ENCODE measurements at places on chromosomes 3 and 15.

DNA sequence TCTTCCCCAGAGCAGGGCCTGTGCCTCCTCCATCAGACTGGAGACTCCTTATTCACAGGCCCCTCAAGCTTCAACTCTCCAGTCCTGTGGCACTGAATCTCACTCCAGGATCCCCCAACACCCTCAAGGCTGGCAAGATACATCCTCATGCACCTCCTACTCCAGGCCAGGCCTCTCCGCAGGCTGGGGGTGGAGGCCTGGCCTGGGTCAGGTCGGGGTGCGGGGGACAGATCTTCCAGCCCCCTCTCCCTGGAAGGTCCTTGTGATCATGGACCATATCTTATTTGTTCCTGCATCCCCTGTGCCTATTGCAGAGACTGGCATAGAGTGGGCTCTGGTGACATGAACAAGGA, 147.3 kb downstream of the SMAD6 start:
- DNase-seq = peak; percentile 28

DNA sequence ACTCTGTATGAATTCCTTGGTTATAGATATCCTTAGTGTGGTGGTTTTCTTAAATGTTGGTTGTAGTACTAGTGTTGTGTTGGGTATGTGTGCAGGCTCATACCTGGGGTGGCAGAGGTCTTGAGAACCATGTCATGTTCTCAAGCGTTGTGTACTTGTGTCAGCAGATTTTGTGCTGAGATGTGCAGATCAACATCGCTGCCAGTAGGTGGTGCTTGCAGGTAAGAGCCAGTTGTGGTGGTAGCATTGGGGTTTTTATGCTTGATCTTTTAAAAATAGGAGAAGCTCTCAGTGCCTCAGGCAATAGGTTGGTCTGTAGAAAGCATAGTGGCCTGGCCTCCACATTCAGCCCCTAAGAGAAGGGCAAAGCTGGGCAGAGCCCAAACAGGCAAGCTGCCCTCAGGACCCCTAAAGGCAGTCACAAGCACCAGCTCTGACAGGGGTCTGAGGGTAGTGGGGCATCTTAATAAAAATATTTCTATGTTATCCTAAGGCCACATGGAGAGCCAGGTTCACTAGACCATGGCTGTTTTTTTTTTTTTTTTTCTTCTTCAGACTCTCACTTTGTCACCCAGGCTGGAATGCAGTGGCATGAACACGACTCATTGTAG, 164.0 kb downstream of the IL20RB start:
- DNase-seq = no peak

DNA sequence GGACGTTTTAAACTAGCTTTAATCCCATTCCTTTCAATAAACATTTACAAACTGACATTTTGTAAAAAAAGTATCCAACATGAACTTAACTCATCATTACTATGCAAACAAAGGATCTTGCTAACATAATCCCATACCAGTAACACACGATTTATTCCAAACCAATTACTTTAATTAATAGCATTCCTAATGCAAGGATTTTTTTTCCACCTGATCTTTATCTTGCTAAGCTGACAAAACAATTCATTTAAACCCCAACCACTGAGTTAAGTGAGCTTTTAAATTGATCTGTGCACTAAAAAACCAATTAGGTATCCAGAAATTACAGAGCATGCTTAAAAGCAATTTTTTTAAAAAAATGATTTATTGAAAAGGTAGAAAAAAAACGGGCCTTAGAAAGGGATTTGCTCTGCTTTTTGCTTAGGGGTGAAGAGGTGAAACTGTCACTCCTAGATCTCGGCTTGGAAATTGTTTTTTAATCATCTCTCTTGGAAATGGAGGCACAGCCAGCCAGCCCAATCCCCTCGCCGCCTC, 1.2 kb downstream of the SH3BP5 start:
- no peak for DNase-seq

DNA sequence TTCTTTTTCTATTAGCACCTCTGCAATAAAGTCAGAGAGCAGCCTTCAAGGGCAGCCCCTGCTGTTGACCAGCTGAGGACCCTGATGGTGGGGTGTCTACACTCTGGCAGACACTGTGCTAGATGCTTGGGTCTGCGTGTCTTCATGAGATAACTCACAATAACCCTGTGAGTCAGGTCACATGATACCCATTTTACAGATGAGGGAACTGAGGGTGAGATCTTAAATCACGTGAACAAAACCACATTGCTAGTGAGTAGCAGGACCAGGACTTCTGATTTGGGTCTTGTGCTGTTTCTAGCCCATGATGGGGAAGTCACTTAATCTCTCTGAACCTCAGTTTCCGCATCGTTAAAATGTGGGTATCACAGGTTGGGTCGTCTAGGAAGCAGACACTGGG, 118.5 kb upstream of the LIPC start:
- no peak for DNase-seq

- DNase-seq = no peak
These were observed 9.8 kb upstream of the PLXND1 start for GRCh38 chr3:129616291-129616690.

DNA sequence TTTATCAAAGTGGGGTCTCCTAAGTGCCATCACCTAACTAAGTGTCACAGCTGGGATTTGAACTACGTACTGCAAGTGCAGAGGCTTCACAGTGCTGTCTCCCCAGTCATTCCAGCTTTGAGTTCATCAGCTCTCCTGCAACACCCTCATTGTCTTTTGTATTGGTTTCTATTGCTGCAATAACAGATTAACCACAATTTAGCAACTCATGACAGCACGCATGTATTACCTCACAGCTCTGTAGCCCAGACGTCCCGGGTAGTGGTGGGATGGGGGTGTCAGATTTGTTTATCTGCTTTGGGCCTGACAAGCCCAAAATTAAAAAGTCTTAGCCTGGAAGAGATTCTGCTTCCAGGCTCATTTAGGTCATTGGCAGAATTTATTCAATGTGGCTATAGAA, 220.5 kb upstream of the LRRN1 start:
- no peak for DNase-seq

- DNase-seq = no peak
These were observed 429.7 kb upstream of the RASGRP1 start for GRCh38 chr15:38994310-38994709.

- no peak for DNase-seq
These were observed 7.9 kb upstream of the GASK1A start for GRCh38 chr3:42970976-42971772.

DNA sequence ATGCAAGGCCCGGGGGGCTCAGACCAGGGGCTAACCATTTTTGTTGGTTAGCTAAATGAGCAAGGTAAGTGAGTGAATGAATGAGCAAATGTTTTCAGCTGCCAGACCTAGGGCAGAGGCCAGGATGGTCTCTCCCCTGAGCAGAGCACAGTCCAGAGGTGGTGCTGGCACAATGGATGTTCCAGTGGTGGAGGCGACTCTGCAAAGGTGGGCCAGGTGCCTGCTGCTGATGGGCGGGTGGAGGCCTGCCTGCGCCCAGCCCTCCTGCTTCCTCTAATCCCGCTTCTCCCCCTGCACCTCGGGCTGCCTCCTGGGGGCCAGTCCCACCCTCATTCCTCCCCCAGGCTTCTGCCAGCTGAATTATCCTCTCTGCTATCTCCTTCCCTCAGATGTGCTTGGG, 112.8 kb downstream of the WNT7A start:
- DNase-seq = no peak

DNA sequence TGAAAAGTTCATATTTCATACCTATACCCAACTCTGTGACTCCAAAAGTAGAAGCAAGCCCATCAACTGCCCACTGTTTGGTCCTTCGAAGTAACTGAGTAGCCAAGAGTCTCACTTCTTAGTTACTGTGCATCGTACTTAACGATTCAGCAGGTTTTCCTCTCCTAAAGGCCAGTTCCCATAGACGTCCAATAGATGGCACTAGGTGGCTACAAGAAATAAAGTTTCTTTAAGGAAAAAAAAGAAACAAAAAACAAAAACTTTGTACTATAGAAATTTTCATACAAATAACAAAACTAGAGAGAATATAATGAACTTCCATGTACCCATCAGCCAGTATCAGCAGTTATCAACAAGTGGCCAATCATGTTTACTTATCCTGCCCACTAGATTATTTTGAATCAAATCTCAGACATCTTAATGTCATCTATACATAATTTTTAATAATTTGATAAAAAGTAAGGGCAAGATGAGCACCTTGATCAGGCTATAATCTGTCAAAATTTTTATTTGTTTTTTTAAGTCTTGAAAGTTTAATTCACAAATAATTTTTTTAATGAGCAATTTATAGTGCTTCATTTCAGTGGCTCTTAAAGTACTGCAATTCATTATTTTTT, 63.8 kb upstream of the ACP3 start:
- no peak for DNase-seq

DNA sequence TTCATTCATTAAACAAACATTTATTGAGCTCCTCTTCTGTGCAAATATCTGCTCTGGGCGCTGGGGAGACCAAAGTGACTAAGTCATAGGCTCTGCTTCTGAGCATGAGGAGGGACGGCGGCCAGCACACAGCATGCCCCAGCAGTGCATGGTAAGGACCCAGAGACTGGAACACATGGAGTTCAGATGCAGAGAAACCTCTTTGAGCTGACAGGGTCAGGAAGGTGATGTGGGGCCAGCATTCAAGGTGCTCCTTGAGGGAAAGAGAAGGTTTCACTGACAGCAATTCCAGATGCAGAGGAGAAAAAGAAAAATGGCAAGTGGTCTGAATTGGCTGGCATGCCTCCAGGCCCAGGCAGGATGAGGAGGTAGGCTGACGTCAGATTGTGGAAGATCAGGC, 234.5 kb downstream of the UACA start:
- DNase-seq = no peak

DNA sequence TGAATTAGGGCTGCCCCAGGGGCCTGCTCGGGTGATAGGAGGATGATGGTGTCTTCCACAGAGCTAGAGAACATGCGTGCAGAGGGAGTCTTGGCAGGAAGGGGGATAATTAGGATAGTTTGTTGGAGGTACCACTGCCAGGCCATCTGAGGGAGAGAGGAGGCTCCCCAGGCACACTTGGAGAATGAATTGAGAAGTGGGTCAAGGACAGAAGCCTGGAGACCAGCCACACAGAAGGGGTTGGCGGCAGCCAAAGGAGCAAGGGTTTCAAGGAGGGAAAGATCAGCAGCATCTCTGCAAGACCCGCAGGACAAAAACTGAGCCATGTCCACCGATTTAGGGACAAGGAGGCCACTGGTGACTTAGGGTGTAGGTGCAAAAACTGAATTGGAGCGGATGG, 6.9 kb downstream of the SLC28A1 start:
- DNase-seq = no peak

DNA sequence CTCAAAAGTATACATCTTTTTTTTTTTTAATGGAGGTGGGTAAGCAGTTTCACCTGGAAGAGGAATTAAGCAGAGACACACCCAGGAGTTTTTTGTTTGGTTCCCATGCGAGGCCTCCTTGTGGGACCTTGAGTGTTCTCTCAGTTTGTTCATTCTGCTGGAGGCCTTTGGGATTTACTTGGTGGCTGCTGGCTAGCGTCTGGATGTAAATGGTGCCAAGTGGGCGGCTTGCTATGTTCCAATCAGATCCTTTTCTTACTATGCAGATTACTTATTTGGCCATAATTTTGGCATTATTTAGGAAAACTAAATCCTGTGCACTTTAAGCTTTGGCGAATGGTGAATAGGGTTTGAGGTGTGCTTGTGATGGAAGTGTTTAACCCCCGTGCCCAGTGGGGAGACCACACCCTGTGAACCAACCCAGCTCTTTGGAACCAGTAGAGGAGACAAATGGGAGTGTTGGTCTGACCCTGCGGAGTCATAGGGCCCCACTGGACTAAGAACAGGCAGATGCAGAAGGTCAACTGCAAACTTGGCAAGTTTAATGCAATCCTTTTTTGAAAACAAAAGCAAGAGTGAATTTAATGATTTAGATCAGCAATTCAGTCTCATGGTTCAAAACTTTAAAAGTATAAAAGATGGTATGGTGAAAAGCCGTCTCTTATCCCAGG, 79.4 kb downstream of the EBLN2 start:
- no peak for DNase-seq

GRCh38 chr3:63193647-63194046, 84.5 kb upstream of the SYNPR start:
- no peak for DNase-seq

GRCh38 chr3:48897460-48898376, 964 bp downstream of the SLC25A20 start:
- DNase-seq = no peak

GRCh38 chr3:126845920-126846715, 136.8 kb upstream of the PLXNA1 start:
- peak; percentile 12 for DNase-seq

GRCh38 chr15:36605604-36606263, 26.3 kb downstream of the CDIN1 start:
- DNase-seq = no peak

GRCh38 chr3:58015520-58015915, 7.3 kb downstream of the FLNB start:
- DNase-seq = no peak

- no peak for DNase-seq
These were observed 70.1 kb downstream of the HCN4 start for GRCh38 chr15:73298522-73299245.

DNA sequence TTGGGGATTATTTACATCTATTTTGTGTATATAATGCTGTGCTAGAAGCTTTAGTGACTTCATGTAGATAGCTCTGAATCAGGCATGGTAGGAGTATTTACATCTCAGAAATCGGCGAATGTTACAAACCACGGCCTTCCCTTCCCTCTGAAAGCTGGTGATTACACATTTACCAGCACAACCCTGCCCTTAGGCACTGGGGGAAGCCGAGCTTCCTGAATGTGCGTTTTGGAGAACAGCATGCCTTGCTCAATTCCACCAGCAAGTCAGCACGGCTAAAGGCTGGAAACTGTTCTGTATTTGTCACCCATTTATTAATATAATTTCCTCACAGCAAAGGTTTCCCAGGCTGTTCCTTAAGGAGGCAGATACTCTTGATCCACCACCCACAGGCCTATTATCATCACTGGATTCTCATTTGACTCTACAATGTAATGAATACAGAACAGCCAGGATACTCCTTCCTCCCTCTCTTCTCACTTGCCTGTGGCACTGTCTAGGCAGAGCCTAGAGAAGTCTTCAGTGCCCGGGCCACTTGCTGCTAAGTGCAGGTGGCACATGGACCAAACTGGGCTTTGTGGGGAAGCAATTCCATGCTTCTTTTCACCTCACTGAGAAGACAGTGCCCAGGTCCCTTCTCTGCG, 55.2 kb upstream of the CACNA2D3 start:
- no peak for DNase-seq

- DNase-seq = no peak
These were observed 97.8 kb upstream of the IGSF10 start for GRCh38 chr3:151558661-151559060.

DNA sequence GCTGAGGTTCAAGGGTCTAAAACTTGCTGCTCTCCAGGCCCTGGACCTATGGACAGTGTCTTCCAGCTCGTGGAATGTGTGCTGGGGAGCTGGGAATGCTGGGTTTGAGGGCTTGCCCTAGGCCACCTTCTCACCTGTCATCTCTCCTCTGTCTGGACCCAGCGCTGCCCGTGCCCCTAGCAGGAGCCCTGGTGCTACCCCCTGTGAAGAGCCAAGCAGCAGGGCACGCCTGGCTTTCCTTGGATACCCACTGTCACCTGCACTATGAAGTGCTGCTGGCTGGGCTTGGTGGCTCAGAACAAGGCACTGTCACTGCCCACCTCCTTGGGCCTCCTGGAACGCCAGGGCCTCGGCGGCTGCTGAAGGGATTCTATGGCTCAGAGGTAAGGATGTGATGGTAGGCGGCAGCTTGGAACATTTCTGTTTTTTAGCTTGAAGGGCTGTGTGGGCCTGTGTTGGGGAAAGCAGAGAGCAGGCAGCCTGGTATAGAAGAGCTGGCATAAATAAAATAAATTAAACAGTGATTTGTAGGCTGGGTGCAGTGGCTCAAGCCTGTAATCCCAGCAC, 5.1 kb downstream of the CHRD start:
- no peak for DNase-seq

GRCh38 chr3:188153437-188154013, 432 bp upstream of the LPP start:
- DNase-seq = peak; percentile 68

All from activated CD8-positive, alpha-beta memory T cell treated with anti-CD3 and anti-CD28 coated beads, Interleukin-2, amount 50 U/mL, for 48 hours (primary cell).